ENCODE measurements at places on chromosomes 1 and 21. TPM values are rescaled to one million over a fixed set of nuclear protein-coding genes. Genes with fewer than 3 reads are reported as not detected.

The NEXN gene
- 38.2 TPM for total RNA-seq

DNA sequence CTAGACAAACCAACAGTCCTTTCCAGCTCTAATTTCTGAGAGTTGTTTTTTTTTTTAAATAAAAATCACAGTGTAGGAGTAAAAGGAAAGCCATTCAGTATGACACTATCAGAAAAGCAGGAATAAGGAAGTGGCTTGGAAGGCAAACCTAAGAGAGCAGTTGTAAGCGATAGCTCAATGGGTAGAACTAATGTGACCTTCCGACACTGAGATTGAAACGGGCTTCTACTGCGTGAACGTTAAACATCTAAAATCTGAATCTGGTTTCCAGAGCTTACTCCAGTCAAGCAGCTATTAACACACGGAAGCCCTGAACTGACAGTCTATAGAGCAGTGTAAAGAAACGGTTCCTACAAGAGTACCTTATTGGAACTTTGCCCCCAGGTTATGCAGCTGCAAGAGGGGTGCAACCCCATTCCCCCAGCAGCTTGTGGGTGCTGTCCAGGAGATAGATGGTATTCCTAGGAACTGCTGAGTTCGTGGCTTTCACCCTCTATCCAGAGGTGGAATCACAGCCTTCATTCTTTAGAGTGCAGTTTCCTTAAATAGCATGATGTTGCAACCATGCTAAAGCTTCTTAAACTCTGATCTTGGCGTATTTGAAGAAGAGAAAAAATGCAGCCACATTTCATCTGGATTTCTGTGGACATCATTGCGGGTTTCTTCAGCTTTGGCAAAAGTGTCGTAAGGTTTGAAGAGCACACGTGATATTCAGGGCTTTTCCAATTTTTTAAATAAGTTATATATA lies 3.3 kb upstream of the IRF2BP2 start:
- peak overlapping the region; percentile 14 for H3K4me3 ChIP-seq
- H3K4me1 ChIP-seq = peaks cover 15% of the 10 kb centered on the region
- H3K27me3 ChIP-seq = no peaks in the 10 kb centered on the region
- DNase-seq = no peak
- peak overlapping the region; percentile 99 for H3K27ac ChIP-seq

The VHLL gene
- not detected for total RNA-seq

GRCh38 chr1:69511426-69512192 lies 56.1 kb upstream of the LRRC7 start:
- no peak overlapping the region for H3K4me3 ChIP-seq
- H3K36me3 ChIP-seq = no peaks in the 10 kb centered on the region
- H3K4me1 ChIP-seq = no peaks in the 10 kb centered on the region
- no peak for DNase-seq
